ENCODE measurements at places on chromosomes 11 and 22.
A peak's percentile ranks its signal among the peaks of the same experiment; 100 is the strongest.

DNA sequence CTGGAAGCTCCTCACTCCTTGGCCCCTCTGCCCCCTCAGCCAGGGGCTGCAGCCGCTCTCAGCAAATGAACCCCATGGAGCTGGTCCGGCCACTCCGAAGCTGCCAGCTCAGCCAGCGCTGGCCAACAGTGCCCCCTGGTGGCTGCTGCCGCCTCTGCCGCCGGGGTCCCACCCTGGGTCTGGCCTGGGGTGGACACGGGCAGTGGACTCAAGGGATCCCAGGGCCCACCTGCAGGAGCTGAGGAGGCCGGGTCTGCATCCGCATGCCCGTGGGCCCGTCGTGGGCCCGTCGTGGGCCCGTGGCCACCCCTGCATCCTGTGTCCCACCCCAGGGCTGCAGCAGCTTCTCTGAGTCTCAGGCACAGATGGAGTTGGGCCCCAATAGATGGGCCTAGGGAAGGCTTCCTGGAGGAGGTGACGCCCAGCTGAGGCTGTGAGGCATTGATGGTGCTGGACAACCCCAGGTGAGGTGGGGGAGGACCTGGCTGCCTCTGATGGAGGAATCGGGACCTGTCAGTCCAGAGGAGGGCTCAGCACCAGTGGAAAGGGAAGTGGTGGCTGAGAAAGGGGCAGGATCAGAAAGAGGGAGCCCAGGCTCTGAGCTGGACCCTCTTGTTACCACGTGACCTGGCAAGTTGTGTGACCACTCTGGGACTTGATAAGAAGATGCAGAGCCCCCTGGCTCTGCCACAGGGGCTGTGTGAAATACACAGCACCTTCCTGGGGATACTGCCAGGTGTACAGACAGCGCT, 522.3 kb downstream of the BRD1 start:
- DNase-seq, result peak; percentile 86

GRCh38 chr22:49300241-49300640, 527.4 kb downstream of the BRD1 start:
- peak; percentile 25 for DNase-seq

GRCh38 chr11:111448831-111449557, 63.2 kb downstream of the BTG4 start:
- no peak for DNase-seq

GRCh38 chr11:104432526-104432925, 268.6 kb upstream of the PDGFD start:
- DNase-seq, result no peak

GRCh38 chr22:23023294-23023693, 47.0 kb upstream of the GNAZ start:
- DNase-seq, result no peak

- no peak for DNase-seq
Observed at GRCh38 chr11:19714022-19714386, 1.4 kb downstream of the NAV2 start.

- no peak for DNase-seq
Observed at GRCh38 chr11:129075757-129076156, 116.4 kb downstream of the ARHGAP32 start.
